ENCODE measurements at places on chromosomes 2 and 18.

DNA sequence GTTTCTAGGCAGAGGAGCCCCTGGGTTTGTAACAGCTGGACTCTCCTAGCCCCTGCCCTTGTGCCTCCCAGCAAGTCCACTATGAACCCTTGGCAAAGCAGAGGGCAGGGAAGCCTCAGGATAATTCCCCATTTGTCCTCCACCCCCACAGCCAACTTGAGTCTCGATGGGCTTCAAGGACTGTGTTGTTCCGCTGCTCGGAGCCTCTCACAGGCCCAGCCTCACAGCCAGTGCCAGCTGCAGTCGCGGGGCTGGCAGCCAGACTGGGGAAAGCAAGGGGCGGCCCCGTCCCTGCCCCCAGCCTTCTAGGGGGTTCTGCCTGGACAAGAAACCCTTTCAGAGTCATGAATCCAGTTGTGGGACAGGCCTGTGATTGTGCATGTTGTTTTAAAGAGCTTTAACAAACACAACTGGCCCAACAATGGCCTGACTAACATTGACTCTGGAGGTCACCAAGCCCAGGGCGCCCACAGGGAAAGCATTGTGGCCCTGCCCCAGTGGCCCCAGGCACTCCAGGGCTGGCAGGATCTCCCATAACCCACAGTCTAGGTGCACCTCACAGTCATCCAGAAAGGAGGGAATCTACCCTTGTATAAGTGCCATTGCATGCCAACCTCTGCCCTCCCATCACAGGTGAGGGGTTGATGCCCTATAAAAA is 71.8 kb upstream of the DAPL1 start:
- no peak for DNase-seq

- DNase-seq = no peak
Measured at GRCh38 chr2:100107440-100107839, 35.0 kb downstream of the AFF3 start.

DNA sequence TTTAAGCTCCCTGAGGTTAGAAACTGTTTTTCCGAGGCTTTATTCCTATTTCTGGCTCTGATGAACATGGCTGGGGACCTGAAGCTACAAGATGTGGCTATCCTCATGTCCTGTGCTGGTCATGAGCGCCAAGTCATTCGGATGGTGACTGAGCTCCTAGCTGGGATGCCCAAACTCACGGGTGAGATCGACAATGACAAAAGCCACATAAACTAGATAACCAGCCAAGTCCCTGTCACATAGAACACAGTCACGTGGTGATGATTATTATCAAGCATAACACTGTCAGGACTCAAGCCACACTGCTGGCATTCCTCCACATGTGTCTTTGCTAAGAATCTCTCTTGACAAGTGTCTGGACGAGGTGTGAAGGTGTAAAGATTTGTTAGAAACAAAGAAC is 274.9 kb downstream of the CLIP4 start:
- DNase-seq = no peak

- no peak for DNase-seq
Measured at GRCh38 chr2:127504552-127505430, 21.5 kb downstream of the IWS1 start.

DNA sequence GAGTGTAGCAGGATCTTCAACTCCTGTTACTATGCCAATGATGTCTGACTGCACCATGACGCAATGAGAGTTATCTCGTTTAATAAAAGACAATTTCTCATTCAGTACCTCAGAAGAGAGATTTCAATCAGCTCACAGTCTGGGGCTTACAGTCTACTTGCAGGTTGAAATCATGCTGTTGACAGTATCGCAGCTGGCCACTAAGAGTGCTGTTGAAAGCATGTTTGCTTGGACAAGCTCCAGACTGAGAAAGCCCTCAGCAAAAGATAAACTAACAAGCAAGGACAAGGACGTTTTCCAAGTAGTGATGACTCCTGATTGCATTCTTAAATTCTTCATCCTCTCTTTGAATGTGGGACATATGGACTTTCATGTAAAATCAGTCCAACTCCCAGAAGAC is 145.2 kb upstream of the SYT4 start:
- no peak for DNase-seq

DNA sequence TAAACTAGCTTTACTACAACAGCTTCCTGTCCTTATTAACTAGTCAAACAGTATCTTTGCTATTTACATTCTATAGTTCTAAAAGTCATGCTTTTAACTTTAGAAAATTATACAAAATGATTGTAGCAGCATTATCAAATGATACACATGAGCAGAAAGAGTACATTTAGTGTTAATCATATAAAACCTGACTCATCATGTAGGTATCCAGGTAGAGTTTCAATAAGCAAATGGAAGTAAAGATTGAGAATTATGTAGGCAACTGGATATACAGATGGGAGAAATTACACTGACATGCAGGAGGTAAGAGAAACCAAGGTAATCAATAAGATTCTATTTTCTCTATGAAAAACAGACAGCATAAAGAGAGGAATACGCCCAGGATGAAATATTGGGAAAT is 33.8 kb downstream of the TRIP12 start:
- no peak for DNase-seq

DNA sequence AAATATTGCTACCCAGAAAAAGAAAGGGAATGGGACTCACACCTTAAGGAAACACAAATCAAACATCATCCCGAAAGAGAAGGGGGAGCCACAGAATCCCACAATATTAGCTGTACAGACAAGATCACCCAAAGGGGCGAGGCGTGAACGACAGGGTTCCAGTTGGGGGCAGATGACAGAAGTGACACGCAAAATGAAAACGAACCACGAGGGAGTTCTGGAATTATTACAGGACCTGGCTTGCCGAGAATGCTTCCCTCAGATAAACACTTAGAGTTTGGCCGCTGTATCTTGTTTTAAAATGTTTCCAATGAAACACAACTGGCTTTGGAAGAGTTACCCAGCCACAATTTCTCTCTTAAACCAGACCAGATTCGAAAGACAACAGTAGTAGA is 60.4 kb downstream of the C2orf76 start:
- DNase-seq = no peak

- DNase-seq = no peak
Measured at GRCh38 chr2:220499225-220499624, 871.8 kb downstream of the SLC4A3 start.

DNA sequence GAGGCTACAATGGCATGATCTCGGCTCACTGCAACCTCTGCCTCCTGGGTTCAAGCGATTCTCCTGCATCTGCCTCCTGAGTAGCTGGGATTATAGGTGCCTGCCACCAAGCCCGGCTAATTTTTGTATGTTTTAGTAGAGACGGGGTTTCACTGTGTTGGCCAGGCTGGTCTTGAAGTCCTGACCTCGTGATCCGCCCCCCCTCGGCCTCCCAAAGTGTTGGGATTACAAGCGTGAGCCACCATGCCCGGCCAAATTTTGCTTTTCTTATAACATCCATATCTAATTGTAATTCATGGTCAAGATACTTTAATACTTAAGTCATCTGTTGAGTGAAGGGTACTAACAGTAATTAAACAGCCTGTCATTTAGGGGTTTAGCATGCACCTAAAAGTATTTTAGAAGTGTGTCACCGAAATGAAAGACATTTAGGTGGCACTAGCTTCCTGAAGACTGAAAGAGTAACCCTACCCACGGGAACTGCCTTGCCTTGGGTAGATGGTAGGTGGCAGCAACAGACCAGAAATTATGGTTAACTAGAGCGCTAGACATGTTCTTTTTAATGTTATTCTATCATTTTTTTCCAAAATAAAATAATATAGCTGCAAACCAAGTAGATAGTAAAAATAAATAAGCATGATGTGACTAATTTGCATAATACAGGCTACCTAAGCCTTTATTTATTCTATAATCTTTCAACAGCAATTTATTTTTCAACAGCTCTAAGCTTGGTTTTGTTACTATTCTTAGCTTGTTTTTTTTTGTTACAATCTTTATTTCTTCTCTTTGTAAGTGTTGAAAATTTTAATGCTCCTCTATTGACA is 8.6 kb upstream of the ACYP2 start:
- DNase-seq = peak; percentile 65

- DNase-seq = no peak
Measured at GRCh38 chr2:64400733-64401528, 53.0 kb upstream of the LGALSL start.

DNA sequence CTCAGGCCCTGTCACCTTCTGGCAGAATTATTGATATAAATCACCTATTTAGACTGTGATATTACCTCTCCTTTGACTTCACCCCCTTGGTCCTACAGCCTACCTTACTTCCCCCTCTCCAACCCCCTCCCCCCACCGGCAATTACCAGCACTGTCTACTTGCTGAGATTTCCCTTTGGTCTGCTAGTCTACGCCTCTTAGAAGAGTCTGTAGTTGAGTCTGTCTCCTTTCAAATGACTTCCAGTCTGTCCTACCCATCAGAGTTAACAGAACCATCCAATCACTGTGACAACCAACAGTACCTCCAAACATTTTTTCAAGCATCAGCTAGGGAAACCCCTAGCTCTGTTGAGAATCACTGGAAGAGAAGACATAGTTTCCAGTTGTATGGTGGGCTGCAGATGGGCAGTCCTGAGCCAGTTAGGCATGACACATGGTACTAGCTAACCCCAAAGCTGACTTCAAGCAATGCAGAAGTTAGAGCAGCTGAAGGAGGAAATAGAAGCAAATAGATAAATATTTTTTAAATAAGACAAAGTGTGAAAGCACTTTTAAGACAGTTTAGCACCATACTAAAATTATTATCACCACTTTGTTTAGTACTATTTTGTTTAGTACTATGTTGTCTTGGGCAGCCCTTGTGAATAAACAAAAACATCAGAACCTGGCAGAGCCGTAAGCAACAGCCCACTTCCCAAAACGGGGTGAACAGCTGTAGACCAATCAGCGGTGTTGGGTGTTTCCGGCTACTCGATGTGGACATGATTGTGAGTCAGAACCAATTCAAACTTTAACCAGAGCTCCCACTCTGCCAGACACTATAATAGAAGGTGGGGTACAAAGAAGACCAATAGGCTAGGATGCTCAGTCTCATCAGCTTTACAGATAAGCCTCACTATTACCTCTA is 2.7 kb upstream of the ASNSD1 start:
- DNase-seq = peak; percentile 48

DNA sequence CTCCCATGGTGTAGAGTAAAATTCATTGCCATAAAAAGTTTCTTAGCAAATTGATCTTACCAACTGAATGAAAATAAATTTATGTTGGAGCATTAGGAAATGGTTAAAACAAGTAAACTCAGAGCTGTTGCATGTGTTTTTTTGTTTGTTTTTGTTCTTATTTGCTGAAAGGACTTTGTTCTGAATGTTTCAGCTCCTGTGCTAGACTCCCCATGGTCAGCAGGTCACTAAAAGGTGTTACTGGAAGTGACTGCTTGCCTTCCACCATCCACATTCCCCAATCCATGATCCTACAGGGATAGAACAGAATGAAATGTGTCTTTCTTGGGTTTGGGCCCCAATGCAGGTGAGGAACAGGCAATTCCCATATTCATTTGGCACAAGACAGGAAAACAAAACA is 101.8 kb downstream of the ALK start:
- DNase-seq = no peak

DNA sequence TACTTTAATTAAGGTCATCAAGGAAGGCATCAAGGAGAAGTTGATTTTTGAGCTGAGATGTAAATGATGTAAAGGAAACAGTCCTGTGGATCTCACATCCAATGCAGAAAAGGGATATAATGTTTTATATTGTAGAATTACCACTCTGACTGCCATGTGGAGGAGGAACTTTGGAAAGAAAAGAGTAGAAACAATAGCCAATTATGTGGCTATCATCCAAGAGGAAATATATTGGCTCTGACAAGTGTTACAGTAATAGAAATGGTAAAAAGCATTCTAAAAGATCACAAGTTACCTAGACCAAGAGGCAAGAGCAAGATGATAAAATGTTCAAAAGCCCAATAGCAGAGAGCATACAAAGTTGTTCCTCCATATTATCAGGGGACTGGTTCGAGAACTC is 26.8 kb downstream of the BARD1 start:
- DNase-seq = no peak

- no peak for DNase-seq
Measured at GRCh38 chr2:219404954-219405353, 13.2 kb upstream of the DES start.

GRCh38 chr2:109516445-109517117 is 97.2 kb downstream of the SEPTIN10 start:
- DNase-seq = no peak

DNA sequence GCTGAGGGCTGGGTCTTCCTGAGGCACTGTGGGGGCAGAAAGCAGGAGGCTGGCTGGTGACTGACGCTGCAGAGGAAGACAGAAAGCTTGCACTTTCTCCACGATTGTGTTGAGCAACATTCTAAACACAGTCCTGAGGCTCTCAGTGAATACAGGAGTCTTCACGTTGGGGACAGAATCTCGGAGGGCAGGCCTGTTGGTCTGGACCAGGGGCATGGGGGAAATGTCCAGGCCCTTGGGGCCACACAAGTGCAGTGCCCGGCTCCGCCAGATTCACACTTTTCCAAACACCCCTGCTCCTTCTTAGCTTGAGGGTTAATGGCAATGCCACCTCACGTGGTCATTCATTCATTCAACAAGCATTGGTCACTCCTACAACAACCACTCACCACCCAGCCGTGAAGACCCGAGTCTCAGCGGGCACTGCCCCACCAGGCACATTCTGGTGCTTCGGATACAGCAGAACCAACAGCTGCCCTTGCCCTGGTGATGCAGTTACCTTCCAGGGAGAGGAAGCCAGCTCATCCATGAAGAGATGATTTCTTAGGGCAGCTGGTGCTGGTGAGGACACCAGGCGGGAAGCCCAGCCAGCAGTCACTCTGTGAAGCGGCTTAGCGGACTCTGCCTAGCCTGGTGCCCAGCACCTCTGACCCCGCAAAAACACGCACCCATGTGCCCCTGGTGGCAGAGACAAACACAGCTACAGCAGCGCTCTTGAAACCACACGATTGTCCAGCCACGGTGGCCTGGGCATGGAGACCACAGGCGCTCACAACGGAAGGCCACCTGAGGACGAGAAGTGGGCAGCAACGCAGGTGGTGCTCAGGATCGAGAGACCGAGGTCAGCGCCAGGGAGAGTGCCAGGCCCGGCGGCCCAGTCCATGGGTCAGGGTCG is 10.9 kb upstream of the GPC1 start:
- DNase-seq = no peak

- DNase-seq = no peak
Measured at GRCh38 chr2:205892665-205893259, 193.2 kb downstream of the INO80D start.

- no peak for DNase-seq
Measured at GRCh38 chr2:240926516-240927389, 20.6 kb downstream of the CROCC2 start.

DNA sequence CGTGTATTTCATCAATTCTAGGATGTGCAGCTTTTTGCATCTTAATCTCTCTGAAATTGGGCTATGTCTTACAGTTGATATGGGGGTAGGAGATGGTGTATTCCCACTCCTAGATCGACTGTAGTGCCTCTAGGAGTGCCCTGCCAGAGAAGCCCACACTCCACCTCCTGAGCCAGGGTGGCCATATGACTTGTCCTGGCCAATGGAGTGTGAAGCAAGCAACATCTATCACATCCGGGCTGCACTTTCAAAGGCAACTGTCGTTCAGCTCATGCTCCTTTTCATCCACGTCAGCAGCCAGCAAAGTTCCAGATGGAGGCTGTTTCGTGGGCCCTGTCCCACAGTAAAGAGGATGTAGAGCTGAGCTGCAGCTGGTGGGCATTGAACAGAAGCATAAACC is 149.4 kb upstream of the SLC1A4 start:
- peak; percentile 20 for DNase-seq

GRCh38 chr2:45533771-45534170 is 77.3 kb downstream of the SRBD1 start:
- DNase-seq = no peak

GRCh38 chr2:25920336-25920735 is 42.0 kb upstream of the ASXL2 start:
- DNase-seq = no peak

GRCh38 chr18:74249181-74249968 is 42.4 kb downstream of the CYB5A start:
- no peak for DNase-seq

GRCh38 chr18:24273596-24273995 is 124.0 kb downstream of the OSBPL1A start:
- no peak for DNase-seq

Measured in CD4-positive, alpha-beta T cell treated with Interleukin-4 for 1 hour (primary cell).